Esophagus muscularis mucosa (tissue), 4 donors: ENCODE measurements at places on chromosomes 3 and 15. TPM values are rescaled to one million over a fixed set of nuclear protein-coding genes. Genes with fewer than 3 reads are reported as not detected.
A peak's percentile ranks its signal among the peaks of the same experiment; 100 is the strongest.

DNA sequence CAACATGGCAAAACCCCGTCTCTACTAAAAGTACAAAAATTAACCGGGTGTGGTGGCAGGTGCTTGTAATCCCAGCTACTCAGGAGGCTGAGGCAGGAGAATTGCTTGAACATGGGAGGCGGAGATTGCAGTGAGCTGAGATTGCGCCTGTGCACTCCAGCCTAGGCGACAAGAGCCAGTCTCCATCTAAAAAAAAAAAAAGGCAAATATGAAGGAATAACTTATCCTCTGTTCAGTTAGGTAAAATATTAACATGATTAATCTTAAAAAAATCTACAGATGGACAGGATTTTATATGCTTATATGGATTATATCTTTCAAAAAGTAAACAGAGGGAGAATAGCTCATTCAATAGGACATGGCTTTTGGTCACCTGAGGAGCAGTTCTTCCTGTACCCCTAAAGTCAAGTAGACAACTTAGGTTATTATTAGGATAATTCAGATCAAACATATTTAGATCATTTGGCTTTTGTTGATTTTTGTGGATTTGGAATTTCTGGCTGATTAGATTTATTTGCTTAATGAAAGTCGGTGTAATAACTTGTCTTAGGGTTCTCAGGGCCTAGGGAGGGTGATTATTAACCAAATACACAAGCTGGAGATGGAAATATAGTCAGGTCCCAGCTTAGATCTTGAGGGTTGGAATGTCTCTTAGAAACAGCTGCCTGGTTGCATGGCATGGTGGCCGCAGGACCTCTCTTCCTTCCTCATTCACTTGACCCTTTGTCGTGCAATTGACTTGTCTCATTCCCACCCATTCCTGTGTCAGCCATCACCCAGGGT lies 82.1 kb upstream of the ONECUT1 start:
- no peak overlapping the region for H3K27ac ChIP-seq
- H3K27me3 ChIP-seq = no peaks in the 10 kb centered on the region
- H3K4me3 ChIP-seq = no peak overlapping the region
- H3K4me1 ChIP-seq = no peaks in the 10 kb centered on the region
- no peaks in the 10 kb centered on the region for H3K36me3 ChIP-seq

GRCh38 chr15:99987119-99987506 lies 253.9 kb upstream of the LYSMD4 start:
- no peak overlapping the region for H3K4me3 ChIP-seq
- DNase-seq = no peak
- H3K27ac ChIP-seq = no peak overlapping the region
- no peaks in the 10 kb centered on the region for H3K4me1 ChIP-seq

SSUH2 gene
- not detected for total RNA-seq

CD47 gene
- 55.2 TPM for total RNA-seq

PLSCR5 gene
- total RNA-seq = not detected

SLC28A2 gene
- not detected for total RNA-seq

- H3K27ac ChIP-seq = peak overlapping the region; percentile 92
- DNase-seq = no peak
- H3K4me3 ChIP-seq = peak overlapping the region; percentile 79
- H3K4me1 ChIP-seq = peaks cover 50% of the 10 kb centered on the region
- H3K36me3 ChIP-seq = peaks cover 10% of the 10 kb centered on the region
- H3K27me3 ChIP-seq = no peaks in the 10 kb centered on the region
Measured at GRCh38 chr3:57756528-57757401, 656 bp downstream of the SLMAP start.

DNA sequence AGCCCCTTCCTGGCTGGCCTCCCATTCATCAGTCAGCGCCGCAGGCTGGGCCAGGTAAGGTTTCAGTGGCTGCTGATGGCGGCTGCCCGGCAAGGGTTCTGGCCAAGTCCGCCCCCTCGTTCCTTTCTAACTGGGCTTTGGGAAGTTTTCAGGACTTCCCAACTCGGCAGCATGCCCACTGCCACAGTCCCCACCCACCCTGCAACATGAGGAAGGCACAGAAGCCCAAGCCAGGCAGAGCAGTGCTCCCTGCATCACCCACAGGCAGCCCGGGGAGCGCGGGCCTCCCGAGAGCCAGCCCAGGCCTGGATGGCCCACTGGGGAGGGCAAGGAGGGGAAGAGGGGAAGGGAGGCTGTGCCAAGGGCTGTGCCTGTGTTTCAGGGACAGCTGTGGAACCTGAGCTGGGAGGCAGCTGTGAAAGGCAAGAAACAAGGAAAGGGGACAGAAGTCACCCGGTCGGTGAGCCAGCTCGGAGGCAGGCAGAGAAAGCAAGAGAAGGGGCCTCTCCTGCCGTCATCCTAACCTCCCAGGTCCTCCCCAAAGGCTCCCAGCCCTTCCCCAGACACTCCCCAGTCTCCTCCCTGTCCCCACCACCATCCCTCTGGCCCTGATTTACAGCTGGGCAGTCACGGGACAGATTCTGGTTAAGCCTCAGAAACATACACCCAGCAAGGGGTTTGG lies 73.9 kb downstream of the CPN2 start:
- no peak for DNase-seq
- no peaks in the 10 kb centered on the region for H3K36me3 ChIP-seq
- H3K4me1 ChIP-seq = peaks cover 64% of the 10 kb centered on the region
- no peak overlapping the region for H3K4me3 ChIP-seq

- no peak overlapping the region for H3K4me3 ChIP-seq
- no peak overlapping the region for H3K27ac ChIP-seq
- no peak for DNase-seq
- no peaks in the 10 kb centered on the region for H3K27me3 ChIP-seq
- H3K36me3 ChIP-seq = no peaks in the 10 kb centered on the region
Measured at GRCh38 chr3:28171962-28172361, 69.5 kb upstream of the CMC1 start.

DNA sequence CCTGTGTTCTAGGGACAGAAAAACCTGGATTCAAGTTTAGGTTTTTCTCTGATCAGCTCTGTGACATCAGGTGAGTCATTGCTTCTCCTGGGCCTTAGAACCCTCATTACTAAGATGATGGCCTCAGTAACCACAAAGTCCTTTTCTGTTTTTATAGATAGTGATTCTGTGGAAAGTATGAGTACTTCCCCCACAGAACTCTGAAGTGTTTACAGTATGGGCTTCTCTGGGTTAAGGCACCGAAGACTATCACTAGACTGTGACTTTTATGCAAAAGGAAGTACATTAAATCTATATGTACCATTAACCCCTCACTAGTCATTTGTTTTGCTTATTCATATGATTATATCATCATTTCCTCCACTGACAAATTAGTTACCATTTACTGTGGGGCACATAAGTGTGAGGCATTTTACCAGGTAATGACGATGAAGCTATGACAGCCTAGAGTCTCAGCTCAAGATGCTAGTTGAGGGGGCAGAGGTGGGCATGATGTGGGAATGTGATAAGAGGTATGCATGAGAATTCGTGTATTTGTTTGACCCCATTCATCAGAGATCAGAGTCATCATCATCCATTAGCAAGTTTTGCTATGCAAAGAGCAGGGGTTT lies 15.0 kb upstream of the RORA start:
- no peaks in the 10 kb centered on the region for H3K27me3 ChIP-seq
- H3K4me1 ChIP-seq = no peaks in the 10 kb centered on the region
- no peaks in the 10 kb centered on the region for H3K36me3 ChIP-seq
- no peak for DNase-seq

DNA sequence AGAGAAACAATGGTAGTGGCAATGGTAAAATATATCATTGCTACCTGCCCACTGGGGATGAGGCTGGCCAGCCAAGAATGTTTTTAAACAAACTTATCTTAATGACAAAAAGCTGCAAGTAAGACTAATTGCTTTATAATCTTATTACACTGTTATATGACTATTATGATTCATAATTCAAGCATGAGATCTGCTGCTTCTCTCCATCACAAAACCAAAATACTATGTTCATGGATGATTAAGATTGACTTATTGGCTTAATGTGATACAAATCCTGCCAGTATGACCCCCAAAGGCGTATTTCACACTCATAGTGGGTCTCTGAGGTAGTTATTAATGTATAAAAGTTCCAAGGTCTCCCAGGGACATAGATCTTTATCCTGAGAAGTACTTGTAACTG lies 52.6 kb downstream of the FBN1 start:
- H3K4me3 ChIP-seq = no peak overlapping the region
- H3K27me3 ChIP-seq = no peaks in the 10 kb centered on the region
- H3K27ac ChIP-seq = no peak overlapping the region
- peaks cover 38% of the 10 kb centered on the region for H3K4me1 ChIP-seq

DLL4 gene
- 1.7 TPM for total RNA-seq

ISL2 gene
- total RNA-seq = 3.3 TPM

DNA sequence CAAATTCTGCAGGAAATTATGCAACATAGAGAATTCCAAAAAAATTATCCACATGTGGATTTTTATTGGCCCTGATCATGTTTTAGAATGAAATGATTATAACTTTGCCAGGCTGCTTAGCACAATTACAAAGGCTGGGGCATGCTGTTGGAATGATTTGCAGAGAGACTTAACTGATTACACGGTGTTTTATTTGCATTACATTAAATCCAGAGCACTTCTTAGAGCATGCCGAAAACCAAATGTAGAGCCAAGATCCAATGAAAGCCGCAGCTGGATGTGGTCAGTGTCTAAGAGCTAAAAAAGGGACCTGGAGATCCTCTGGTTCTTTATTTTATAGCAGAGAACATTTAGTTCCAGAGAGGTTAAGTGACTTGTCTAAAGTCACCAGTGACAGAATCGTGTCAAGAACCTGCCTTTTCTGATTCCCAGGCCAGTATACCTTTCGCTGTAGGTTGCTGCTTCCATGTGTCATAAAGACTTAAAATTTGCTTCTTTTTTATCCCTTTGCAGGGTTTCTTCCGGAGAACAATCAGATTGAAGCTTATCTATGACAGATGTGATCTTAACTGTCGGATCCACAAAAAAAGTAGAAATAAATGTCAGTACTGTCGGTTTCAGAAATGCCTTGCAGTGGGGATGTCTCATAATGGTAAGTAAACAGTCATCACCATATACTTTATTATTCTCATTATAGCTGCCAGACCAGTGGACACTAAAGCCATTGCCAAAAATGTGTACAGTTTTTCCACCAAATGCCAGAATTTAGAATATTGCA lies 92.0 kb upstream of the TSEN2 start:
- no peaks in the 10 kb centered on the region for H3K36me3 ChIP-seq
- H3K4me3 ChIP-seq = no peak overlapping the region
- no peaks in the 10 kb centered on the region for H3K4me1 ChIP-seq
- DNase-seq = no peak

DNA sequence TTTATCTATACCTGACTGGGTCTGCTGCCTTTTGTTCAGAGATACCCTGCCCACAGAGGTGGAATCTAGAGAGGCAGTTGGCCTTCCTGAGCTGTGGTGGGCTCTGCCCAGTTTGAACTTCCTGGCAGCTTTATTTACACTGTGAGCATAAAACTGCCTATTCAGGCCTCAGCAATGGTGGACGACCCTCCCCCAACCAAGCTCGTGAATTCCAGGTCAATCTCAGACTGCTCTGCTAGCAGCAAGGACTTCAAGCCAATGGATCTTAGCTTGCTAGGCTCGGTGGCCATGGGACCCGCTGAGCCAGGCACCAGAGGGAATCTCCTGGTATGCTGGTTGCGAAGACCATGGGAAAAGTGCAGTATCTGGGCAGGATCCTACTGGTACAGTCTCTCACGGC lies 270.2 kb downstream of the CADM2 start:
- H3K27ac ChIP-seq = no peak overlapping the region
- H3K36me3 ChIP-seq = no peaks in the 10 kb centered on the region
- no peak for DNase-seq
- no peaks in the 10 kb centered on the region for H3K4me1 ChIP-seq

DNA sequence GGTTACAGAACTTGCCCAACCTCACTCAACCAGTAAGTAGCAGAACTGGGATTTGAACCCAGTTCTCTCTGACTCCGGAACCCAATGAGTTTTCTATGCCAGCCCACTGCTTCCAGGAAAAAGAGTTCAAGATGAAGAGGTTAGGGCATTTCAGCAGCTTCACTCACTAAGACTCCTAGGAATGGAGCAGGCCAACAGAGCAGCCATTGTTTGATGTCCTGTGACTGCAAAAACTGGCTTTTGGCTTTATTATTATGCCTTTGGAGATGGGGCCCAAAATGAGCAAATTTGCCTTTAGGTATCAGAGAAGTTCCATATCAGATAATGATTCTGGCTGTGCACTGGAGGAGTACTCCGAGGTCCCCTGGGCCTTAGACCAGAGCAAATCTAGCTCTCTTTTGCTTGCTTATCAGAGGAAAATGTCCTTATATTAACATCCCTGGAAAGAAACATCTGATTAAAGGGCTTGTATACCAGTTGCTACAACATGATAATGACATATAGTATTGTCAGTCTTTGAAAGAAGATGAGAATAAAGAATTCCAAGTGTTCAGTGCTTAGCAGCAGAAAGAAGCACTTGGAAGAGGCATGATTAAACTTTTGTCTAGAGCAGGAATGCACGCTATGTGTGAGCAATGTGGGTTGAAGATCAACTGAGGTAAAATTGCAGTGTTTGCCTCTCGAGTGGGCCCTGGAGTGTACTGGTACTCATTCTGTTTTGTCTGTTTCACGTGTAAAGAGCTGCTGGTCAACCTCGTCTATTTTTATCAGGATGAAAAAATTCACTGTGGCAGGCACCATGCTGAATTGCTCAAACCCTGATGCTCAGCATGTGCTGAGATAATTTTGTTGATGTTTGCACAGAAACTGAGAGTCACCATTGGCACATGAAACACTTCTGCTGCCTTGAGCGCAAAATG lies 21.8 kb upstream of the KLHL24 start:
- no peaks in the 10 kb centered on the region for H3K27me3 ChIP-seq
- H3K4me1 ChIP-seq = no peaks in the 10 kb centered on the region
- H3K4me3 ChIP-seq = no peak overlapping the region
- H3K27ac ChIP-seq = no peak overlapping the region
- no peaks in the 10 kb centered on the region for H3K36me3 ChIP-seq

NR2E3 gene
- total RNA-seq = not detected

GRCh38 chr15:85772668-85773067 lies 22.1 kb downstream of the KLHL25 start:
- no peak overlapping the region for H3K4me3 ChIP-seq
- no peak for DNase-seq
- peaks cover 22% of the 10 kb centered on the region for H3K4me1 ChIP-seq
- no peaks in the 10 kb centered on the region for H3K27me3 ChIP-seq
- H3K27ac ChIP-seq = peak overlapping the region; percentile 65

C3orf20 gene
- not detected for total RNA-seq
